ENCODE measurements at places on chromosomes 1 and 21. TPM values are rescaled to one million over a fixed set of nuclear protein-coding genes. Genes with fewer than 3 reads are reported as not detected.

DNA sequence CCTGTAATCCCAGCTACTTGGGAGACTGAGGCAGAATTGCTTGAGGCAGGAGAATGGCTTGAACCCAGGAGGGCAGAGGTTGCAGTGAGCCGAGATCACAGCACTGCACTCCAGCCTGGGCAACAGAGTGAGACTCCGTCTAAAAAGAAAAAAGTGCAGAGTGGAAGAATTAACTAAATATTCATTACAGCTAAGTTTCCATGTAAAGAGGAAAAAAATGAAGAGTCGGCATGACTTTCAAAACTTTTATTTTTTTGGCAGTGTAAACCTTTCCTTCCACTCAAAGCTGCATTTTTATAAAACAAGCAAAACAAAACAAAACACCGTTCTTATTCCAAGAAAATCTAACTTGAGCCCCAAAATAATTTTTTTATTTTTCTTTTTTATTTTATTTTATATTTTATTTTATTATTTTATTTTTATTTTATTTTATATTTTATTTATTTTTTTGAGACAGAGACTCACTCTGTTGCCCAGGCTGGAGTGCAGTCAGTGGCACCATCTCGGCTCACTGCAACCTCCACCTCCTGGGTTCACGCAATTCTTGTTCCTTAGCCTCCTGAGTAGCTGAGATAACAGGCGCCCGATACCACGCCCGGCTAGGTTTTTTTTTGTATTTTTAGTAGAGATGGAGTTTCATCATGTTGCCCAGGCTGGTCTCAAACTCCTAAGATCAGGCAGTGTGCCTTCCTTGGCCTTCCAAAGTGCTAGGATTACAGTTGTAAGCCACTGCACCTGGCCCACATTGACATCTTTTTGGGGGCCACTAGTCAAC is 62.9 kb downstream of the PACC1 start:
- no peak for DNase-seq

- no peak for DNase-seq
Observed at GRCh38 chr1:246460406-246460805, 46.7 kb downstream of the SMYD3 start.

DNA sequence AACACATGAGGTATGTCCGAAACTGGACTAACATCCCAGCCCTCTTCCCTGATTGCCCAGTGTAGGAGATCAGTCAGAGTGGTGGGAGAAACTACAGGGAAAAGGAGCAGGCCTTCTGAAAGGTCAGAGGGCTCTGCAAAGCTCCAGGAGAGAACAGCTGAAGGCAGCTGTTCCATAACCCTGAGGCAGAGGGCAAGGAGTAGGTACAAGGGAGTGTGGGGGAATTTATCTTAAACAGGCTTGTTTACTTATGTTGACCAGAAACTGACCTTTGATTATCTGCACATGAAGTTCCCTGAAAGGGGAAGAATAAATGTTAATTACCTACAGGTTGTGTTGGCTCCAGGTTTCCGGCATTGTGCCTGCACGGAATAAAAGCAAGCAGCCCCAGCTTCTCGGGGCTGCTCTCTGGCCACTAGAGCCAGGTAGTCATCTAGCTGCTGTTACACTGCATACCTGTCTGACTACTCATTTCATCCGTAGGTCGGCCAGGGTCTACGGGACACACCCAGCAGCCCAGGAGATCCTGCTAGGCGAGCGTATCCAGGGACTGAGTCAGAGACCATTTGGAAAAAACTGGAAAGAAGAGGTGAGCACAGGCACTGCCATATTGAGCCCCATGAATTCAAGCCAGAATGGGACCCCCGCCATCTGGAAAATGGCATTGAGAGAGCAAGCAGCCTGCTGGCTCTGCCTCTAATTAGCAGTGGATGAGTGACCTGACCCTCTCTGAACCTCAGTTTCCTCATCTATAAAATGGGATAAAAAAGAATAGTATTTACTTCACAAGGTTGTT is 14.9 kb upstream of the PAQR7 start:
- DNase-seq: peak; percentile 96

GRCh38 chr1:8510041-8510823 is 192.3 kb downstream of the SLC45A1 start:
- peak; percentile 48 for DNase-seq

OR2L8 gene
- 0.83 TPM for total RNA-seq

- DNase-seq: no peak
Observed at GRCh38 chr1:37071829-37072228, 37.5 kb upstream of the GRIK3 start.

DNA sequence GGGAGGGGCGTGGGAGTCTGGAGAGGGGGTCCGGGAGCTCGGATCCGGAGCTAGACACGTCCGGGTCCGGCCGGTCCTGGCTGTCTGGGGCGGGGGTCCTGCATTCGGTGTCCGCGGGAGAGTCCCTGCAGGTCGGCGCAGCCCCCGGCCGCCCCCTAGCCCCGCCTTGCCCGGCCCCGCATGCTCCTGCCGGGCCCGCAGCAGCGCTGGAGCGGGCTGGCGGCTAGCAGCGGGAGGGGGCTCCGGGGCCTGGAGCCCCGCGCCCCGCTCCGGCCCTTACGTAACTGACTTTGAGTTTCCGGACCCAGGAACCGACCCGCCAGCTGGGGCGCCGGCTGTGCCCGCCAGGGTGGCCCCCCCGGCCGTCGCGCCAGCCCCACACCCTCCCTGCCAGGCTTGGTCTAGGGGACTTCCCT is 26.9 kb upstream of the EPB41 start:
- DNase-seq: no peak

TCP10L gene
- under 0.01 TPM for total RNA-seq

PERM1 gene
- total RNA-seq: not detected

GRCh38 chr1:226679262-226679661 is 59.8 kb downstream of the ITPKB start:
- no peak for DNase-seq

- DNase-seq: peak; percentile 13
Observed at GRCh38 chr1:199205740-199206441, 567.1 kb downstream of the PTPRC start.

- no peak for DNase-seq
Observed at GRCh38 chr1:68808351-68808750, 311.5 kb upstream of the DEPDC1 start.

DNA sequence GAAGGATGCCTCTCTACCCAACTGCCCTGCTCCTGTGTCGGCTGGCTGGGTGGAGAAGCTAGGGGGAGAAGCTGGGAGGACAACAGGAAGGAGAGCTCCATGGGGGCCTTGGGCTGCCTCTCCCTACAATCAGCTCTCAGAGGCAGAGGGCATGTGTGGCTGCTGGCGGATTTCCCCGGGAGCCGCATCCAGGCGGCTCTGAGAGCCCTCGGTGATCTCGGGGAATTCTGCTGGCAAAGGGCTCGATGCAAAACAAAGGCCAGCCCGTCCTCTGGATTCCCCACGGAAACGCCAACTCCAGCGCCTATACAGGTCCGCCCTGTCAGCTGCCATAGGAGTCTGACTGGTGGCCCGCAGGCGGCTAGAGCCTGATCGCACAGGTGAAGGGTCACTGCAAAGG is 26.4 kb upstream of the EVA1B start:
- peak; percentile 37 for DNase-seq

GRCh38 chr1:102853136-102853535 is 255.2 kb downstream of the COL11A1 start:
- DNase-seq: no peak

DNA sequence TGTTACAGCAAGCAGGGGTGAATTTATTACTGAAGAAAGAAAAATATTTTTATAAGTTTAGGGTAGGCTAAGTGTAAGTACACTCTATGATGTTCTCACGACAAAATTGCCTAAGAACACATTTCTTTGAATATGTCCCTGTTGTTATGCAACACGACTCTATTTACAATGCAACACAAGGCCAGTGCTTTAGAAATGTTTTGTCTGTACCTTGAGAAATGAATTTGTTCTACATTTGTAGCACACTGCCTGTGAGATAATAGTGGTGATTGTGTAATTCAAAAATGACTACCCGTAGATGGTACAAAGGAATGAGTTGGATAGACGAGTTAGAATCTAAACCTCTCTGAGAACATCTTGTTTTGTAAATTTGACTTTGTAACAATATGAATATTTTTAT is 63.7 kb upstream of the IGSF5 start:
- DNase-seq: peak; percentile 4

DNA sequence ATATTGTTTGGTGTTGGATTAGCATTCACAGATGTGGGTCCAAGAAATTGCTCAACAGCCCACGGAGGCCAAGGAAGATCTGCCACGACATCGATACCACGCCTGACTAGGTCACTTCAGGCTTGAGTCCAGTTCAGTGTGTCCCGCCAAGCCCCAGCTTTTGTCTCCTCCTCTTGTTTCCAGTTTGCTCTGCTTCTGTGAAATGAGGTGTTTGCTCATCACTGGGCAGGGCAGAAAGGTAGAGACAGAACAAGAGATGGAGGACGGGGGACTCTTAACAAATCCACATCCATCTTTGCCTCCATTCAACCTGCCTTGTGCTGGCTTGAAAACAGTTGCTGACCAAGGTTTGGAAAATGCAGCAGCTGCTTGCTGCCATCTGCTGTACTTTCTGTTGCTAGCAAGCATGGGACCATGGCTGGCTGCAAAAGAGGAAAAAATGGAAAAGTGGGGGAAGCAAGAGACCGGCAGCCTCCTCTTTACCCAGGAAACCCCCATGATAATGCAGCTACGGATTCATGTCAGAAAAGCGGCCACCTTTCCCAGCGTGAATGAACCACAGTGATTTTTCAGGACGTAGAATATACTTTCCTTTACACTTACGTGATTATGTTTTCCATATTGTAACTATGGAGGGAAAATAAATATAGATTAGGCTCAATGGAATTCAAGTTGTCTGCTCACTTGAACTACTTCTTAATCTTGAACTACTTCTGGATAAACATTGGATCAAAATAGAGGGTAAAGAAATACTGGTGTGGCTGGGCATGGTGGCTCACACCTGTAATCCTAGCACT is 80.2 kb upstream of the GREM2 start:
- DNase-seq: no peak

DNA sequence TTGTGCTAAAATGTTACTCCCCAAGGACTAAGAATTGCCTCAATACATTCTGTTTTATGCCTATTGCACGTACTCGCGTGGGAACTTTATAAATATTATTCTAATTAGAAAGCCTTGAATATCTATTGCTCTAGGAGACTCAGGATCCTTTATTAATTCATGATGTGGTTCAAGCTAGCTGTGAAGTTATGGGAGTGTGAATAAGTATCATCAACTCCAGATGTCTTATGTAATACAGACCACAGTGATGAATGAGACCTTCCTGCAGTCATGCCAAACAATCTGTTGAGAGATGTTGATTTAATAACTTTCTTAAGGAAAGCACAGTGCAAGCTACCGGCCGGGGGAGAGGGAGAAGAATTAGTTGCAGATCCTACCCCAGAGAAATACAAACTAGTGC is 519.2 kb upstream of the ZP4 start:
- peak; percentile 34 for DNase-seq

GRCh38 chr1:212070720-212071302 is 35.3 kb downstream of the DTL start:
- DNase-seq: peak; percentile 25

GRCh38 chr1:206804156-206804737 is 32.0 kb upstream of the IL10 start:
- no peak for DNase-seq

FAM151A gene
- not detected for total RNA-seq

DNA sequence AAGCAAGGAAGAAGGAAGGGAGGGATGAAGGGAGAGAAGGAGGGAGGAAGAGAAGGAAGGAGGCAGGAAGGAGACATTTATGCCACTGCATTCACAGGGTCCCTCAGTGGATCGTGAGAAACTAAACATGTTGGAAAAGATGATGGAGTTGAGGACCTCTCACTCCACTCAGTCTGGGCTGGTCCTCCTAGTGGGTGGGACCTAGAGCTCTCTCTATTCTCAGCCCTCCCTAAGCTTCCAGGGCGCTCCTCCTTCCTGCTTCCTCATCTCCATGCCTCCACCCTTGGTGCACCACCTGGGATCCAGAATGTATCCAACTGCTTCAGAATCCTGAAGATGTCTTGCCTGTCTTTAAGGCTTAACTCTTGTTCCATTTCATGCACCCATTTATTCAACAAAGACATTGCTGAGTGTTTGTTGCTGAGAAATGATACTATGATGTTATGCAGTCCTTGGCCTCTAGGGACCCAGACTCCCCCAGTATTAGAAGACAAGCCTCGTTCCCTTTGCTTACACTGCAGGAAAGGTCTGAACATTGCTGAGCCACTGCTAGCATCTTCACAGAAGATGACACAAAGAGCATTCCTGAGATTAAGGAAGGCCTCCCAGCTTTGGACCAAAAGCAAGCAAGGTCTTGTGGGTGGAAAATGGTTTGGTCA is 88.5 kb downstream of the BEND5 start:
- no peak for DNase-seq

DNA sequence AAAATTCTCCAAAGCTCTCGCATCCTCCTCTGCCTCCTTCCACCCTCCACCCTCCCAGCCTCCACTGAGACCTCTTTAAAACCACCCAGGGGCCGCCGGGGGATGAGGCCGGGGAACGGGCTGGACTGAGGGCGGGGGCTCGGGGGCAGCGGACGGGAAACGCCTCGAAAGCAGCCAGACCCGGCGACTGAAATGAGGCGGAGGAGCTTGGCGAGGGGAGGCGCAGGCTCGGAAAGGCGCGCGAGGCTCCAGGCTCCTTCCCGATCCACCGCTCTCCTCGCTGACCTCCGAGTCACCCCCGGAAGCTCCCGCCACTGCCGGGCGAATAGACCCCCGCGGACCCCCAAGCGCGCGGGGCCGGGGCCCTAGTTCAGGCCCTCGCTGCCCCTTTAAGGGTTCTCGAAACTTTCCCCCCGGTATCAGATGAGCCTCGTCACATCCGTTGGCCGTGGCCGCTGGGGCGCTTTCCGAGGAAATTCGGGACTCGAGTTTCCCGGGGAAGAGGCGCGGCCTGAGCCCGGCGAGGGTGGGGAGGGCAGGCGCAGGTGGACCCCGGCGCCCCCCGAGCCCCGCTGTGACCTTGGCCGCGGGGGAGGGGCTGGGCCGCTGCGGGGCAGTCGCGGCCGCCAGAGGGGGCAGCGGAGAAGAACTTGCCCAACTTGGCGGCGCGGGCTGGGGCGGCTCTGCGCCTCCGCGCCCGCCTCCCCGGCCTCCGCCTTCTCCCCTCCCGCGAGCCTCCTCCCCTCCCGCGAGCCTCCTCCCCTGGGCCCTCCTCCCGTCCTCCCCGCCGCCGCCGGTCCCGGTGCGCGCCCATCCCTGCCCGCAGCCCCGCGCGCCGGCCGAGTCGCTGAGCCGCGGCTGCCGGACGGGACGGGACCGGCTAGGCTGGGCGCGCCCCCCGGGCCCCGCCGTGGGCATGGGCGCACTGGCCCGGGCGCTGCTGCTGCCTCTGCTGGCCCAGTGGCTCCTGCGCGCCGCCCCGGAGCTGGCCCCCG is at the start of gene BACE2:
Gene BACE2, plus strand, starts transcription at position 813 of the 995 bp plus-strand sequence. Its CDS starts 104 bp downstream, at position 917.
- DNase-seq: peak; percentile 79
